Activated naive CD8-positive, alpha-beta T cell treated with anti-CD3 and anti-CD28 coated beads, Interleukin-2, amount 10 ng/mL, durations not matched to agents 7 days and 5 days (primary cell): ENCODE measurements at places on chromosomes 16 and 17. TPM values are rescaled to one million over a fixed set of nuclear protein-coding genes. Genes with fewer than 3 reads are reported as not detected.

DNA sequence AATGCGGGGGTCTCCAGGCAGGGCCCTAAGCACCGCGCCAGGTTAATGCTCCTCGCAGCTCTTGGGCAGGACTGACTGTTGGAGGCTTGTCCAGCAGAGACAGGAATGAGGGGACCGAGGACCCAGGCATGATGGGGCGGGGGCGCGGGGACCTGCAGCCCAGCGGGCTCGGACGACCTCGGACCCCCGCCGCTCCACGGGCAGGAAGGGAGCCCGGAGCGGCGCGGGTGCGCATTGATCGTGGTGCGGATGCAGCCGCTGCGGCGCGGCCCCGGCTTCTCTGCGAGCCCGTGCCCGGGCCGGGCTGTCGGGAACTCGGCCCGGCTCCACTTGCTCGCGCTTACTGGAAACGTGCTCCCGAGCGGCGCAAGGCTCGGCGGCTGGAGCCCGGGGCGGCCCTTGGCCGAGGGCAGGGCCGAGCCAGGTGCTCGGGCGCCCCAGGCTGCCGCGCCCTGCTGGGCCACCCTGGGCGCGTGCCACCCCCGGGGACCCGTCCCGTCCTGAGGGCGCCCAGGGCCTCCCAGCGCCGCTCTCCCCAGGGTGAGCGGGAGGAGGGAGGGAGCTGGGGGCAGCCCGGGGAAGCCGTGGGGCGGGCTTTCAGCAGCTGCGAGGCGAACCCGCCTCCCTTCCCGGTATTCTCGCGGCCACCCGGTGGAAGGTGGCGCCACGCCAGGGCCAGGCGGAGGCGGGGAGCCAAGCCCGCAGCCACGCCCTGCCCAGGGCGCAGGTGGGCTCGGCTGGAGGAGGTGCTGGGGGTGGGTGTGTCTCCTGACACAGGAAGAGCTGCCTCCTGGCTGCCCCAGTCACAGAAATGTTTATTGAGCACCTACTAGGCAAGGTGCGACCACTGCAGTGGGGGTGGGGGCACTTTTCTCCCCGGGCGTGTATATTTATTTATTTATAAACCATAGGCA, 45.9 kb downstream of the SOCS3 start:
- peak; percentile 82 for DNase-seq

GRCh38 chr17:2786176-2786881, 9.9 kb upstream of the RAP1GAP2 start:
- DNase-seq = peak; percentile 93

- DNase-seq = no peak
These were observed 3.0 kb downstream of the KARS1 start for GRCh38 chr16:75644240-75645012.

DNA sequence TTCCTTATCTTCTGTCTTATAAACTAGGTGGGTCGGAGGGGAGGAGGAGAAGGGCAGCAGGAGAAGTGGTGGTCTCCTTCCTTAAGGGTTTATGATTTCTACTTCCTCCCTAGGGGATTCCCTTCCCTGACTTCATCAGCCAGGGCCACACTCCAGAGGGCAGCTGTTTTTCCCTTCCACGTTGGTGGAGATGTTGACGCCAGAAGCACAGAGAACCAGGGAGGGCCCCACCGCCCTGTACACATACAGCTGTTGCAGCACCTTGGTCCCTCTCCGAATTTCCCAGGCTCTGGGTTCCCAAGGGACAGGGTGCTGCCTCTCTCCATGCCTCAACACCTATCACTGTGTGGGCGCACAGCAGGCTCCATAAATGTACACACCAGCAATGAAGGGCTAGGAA, 5.6 kb upstream of the SLC6A4 start:
- no peak for DNase-seq

DNA sequence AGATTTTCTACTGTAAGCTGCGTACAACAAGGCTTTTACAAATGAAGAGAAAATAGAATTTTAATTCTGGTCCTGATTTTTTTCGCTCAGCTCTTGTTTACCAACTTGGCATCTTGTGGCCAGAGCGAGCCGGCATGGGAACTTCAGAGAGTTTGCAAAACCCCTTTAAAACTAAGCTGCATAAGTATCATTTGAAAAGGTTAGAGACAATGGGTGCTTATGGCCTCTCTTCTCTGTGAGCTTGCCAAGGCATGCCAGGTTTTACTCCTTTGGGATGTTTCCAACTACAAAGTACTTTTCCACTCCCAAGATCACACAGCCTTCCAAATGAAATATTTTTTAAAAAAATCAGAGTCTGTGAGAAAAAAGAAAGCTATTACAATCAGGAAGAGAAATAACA, 62.4 kb upstream of the FA2H start:
- no peak for DNase-seq

GRCh38 chr17:41891135-41892020, 26.2 kb upstream of the KLHL11 start:
- no peak for DNase-seq

GRCh38 chr17:56809106-56809819, 24.5 kb downstream of the C17orf67 start:
- no peak for DNase-seq

GRCh38 chr16:31452631-31453106, 6.6 kb upstream of the ARMC5 start:
- no peak for DNase-seq

The SCNN1B gene
- not detected for total RNA-seq
